Left renal cortex interstitium (tissue), 4 donors: ENCODE measurements at places on chromosomes 12 and 14.

- DNase-seq: no peak
These were observed 17.5 kb upstream of the ISM2 start for GRCh38 chr14:77516126-77516525.

DNA sequence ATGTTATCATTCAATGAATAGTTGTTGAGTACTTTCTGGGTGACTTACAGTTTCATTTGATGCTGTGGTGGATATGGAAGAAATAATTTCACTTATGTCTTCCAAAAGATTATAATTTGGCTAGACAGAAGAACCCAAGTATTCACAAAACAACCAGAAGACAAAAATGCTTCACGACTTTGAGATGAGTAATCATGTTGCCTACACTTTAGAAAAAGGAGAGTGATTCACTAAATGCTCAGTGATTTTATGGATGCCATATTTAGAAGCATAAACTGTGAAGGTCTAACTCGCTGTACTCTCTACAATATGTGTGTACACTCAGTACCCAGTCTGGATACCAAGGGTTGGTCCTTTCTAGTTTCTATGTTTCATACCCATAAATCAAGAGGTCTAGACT lies 101.3 kb upstream of the E2F7 start:
- DNase-seq: no peak

GRCh38 chr14:53441789-53442188 lies 288.7 kb upstream of the DDHD1 start:
- no peak for DNase-seq

DNA sequence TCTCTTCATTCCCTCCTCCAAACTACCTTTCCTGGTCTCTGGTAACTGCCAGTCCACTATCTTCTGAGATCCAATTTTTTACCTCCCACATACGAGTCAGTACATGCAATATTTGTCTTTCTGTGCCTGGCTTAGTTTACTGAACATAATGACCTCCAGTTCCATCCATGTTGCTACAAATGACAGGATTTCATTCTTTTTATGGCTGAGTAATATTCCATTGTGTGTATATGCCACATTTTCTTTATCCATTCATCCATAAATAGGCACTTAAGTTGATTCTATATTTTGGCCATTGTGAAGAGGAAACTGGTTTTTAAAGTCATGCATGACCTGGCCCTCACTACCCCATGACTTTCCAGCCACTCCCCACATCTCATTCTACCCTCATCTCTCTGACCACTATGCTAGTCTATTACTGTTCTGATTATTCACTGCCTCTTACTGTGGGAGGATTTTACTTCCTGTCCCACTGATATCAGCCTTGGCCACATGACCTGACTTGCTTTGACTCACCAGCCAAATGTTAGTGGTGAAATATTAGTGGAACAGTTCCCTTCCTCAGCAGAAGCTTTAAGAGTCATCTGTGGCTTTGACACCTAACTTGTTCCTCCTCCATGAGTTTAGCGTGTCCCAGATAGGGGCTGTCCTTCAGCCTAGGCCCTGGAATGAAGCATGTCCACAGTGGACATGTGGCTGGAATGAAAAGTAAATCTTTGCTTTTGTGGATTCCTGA lies 52.2 kb downstream of the GOLGA5 start:
- DNase-seq: no peak

DNA sequence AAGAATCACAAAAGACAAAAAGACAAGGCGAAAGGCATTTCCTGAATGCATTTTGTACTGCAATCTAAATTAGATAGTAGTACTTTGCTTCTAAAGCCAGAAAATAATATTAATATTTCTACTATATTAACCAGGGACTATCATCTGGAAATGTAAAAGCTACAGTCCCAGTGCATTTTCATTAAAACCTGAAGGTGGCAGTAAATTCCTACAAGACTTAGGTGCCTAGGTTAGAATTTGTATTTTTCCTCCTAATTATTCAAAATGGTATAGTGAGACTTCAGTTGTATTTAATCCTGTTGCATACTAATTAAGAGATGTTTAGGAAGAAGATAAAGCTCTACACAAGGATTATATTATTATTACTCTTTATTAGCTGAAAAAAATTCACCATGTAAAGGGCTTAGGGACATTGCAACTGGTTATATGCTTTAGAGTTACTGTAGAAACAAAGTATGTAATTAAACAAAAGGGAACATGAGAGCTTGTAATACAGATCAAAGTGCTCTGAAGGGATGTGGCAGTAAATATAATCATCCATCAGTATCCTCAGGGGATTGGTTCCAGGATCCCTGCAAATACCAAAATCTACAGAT lies 53.6 kb downstream of the BRMS1L start:
- no peak for DNase-seq

DNA sequence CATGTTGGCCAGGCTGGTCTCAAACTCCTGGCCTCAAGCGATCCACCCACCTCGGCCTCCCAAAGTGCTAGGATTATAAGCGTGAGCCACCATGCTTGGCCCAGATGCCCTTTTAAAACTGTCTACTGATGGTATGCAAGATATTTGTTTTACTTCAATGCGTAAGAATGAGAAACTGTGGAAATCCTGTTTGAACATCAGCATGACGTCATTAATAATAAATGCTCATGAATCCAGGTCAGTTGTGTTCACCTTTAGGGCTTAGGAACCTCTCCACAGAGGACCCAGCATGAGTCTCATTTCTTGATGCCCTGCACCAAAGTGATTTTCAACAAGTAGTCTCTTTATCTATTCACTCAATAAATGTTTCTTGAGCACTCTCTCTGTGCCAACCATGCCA lies 34.5 kb upstream of the FOS start:
- DNase-seq: no peak

DNA sequence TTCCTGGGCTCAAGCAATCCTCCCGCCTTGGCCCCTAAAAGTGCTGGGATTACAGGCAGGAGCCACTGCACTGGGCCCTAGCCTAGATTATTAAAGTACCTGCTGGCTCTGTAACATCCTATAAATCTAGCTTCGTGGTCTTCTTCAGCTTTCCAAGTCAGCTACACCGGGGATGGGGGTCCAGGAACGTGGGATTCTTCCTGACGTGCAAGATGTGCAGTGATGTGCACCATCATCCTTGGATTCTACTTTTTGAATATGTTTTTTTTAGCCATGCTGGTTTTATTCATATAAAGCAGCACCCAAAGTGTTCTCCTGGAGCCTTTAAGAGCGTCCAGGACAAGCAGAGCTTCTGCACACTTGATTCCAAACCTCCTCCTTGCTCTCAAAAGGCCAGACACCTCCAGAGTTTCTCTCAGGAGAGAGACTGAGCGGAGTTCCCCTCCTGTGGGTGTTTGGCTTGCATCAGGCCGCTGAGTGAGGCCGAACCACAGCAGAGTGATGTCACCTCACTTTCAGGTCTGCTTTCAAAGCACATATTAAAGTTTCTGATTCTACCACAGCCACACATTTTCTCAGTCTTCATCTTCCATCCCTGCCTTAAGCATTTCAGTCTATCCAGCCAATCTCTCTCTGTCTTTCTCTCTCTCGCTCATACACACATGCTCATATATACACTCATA lies 33.4 kb downstream of the VCPKMT start:
- no peak for DNase-seq

GRCh38 chr14:104820669-104821228 lies 19.8 kb downstream of the ZBTB42 start:
- no peak for DNase-seq

- no peak for DNase-seq
These were observed 53.7 kb downstream of the MON2 start for GRCh38 chr12:62520361-62520760.

GRCh38 chr12:60123557-60123956 lies 527.7 kb downstream of the SLC16A7 start:
- no peak for DNase-seq

- DNase-seq: no peak
These were observed 394.5 kb upstream of the GARIN6 start for GRCh38 chr12:99253068-99253467.

DNA sequence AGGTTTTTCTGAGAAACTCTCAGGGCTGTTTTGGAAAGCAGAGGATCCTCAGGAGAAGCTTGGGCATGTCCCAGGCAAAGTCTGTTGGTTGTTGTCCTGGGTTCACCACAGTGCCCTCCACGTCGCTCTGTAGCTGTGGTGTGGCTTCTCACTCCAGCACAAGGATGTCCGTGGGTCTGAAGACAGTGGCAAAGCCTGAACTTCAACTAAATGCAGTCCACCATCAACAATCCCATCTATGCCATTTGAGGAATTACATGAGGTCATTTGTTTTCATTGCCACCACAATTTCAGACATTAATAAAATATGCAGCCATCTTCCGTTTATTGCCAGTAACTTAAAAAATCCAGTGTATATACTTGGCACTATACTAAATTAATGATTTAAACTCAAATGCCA lies 272.1 kb downstream of the LRIG3 start:
- no peak for DNase-seq

- peak; percentile 54 for DNase-seq
These were observed 672 bp downstream of the RDH11 start for GRCh38 chr14:67694791-67695393.

DNA sequence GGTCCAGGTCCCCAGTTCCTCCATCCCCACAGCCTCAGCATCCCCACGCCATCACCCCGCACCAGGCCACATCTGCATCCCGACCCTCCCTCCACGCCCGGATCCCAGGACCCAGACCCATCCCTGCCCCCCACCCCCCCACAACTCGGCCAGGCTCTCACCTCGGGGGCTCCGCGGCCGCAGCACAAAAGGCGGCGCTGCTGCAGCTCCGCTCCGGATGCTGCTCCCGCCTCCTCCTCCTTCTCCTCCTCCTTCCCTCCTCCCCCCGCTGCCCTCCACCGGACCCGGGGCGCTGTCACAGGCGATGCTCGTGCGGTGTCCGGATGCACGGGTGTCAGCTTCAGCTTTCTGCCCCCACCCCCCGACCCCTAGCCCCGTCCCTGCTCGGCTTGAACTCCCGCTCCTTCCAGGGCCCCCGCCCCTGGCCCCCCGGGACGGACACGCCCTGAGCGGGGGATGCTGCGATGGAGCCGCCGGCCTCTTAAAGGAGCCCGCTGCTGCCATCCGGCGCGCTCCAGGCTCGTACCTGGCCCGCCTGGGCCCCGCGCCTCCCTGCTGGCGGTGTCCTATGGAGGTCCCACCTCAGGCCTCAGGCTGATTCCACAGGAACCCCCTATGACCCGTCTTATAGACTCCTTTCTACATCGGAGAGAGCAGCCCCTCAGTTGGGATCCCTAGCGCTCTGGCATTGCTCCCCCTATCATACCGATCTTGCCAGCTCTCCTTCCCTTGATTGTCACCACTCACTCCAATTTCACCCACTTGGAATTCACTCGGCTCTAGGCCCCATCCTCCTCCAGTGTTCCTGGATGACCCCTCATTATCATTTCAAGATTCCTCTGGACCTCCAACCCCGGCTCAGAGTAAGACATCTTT lies at the start of gene MAP3K12:
Gene MAP3K12, minus strand, starts transcription at position 193 of the 876 bp plus-strand sequence. CDS start 12,067 bp downstream, outside the sequence.
- peak; percentile 37 for DNase-seq

- no peak for DNase-seq
These were observed 181.3 kb upstream of the FKBP4 start for GRCh38 chr12:2613326-2614073.

DNA sequence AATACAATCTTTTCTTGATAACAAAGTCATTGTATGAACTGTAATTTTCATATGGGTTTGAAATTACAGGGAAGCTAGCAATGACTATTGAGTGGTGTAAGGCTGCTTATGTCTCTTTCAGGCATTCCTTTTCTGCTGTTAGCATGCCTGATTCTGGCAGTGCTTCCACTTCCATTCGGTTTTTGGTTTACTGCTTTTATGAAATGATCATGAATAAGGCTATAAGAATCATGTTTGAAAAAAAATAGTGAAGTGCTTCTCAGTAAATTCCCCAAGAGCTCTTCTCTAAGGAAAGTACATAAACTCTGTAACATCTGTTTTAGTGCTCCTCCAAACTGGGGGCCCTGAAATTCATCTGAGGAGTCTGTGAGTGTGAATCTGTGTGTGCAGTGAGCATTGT lies 434.0 kb upstream of the RGS6 start:
- no peak for DNase-seq

DNA sequence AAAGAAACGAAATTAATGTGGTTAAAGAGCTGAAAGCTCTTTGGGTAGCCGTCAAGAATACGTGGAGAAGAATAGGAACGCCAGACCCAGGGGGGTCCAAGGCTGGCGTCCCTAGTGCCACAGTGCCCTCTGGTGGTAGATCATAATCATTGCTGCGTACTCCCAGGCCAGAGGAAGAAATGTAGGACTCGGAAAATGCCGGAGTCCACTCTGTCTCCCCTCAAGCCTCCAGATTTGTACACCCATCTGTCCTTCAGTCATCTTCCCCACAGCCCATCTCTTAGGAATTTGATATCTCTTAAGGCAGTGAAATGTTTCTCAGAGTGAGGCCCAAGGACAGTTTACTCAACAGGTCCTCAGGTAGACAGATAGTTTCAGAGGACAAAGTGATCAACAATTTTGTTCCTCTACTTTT lies 25.4 kb upstream of the PLEKHG6 start:
- no peak for DNase-seq

- DNase-seq: no peak
These were observed at the start of gene TMPRSS12 for GRCh38 chr12:50842637-50843493. Gene TMPRSS12 (plus strand): TSS chr12:50842926. CDS start chr12:50842965, 39 bp downstream.
